ENCODE measurements at places on chromosomes 7 and 10.

DNA sequence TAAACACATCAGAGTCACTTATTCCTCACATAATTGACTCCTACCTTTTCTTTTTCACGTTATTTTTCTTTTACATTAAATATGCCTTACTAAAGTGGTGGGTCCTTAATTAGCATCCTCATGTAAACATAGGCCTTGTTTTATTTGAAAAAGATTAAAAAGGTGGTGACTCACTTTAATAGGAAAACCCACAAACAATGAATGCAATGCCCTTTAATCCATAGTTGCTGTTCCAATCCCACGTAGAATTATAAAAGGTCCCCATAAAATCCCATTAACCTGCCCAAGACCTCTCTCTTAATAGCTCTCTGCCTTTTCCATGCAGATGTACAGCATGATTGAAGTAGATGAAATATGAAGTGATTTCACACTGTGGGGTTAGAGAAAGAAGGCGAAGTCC lies 32.2 kb downstream of the SLC16A12 start:
- DNase-seq, result no peak

- DNase-seq, result no peak
Observed at GRCh38 chr7:77727936-77728701, 31.9 kb downstream of the RSBN1L start.

- no peak for DNase-seq
Observed at GRCh38 chr10:17375936-17376584, 78.3 kb downstream of the ST8SIA6 start.

- DNase-seq, result no peak
Observed at GRCh38 chr7:3481435-3481834, 180.4 kb downstream of the SDK1 start.

GRCh38 chr7:95106401-95106800 lies 199.0 kb downstream of the PPP1R9A start:
- no peak for DNase-seq

Measured in stimulated activated CD4-positive, alpha-beta T cell treated with anti-CD3 and anti-CD28 coated beads, Interleukin-12 subunit alpha, Interleukin-12 subunit beta, amount 100 ng/mL, for 24 hours (primary cell).